ENCODE measurements at places on chromosomes 11 and 22.

DNA sequence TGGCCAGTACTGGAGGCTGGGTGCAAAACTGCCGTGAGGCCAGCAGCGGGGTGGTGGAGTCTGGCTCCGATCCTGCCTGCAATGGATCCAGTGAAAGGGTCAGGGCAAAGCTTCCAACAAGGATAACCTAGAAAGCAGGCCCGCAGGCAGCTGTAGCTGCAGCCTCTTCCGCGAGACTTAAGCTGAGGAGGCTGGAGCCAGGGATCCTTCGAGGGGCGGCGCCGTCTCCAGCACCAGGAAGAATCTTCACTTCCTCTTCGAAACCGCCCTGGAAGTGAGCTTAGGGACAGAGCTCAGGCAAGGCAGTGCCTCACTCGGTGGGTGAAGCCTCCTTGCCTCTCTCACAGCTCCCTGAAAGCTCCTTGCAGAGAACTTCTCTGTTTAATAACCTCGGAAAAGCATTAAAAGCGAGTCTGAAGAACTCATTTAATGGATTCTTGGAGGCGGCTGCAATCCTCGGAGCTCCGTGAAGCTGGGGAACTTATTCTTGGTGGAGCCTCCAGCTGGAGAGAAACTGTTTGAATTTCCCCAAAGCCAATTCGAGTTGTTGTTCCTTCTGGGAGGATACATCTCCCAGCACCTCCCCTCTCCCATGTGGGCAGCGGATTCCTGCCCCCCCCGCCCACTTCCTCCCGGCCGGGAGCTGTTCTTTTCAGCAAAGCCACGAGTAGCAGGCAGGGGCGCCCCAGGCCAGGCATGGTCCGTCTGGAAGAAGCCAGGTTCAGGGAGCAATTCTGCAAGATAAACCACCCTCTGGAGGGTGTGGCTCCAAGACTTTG is 169.9 kb downstream of the CTTN start:
- no peak for DNase-seq

GRCh38 chr11:119798656-119799055 is 69.7 kb upstream of the NECTIN1 start:
- DNase-seq, result no peak

DNA sequence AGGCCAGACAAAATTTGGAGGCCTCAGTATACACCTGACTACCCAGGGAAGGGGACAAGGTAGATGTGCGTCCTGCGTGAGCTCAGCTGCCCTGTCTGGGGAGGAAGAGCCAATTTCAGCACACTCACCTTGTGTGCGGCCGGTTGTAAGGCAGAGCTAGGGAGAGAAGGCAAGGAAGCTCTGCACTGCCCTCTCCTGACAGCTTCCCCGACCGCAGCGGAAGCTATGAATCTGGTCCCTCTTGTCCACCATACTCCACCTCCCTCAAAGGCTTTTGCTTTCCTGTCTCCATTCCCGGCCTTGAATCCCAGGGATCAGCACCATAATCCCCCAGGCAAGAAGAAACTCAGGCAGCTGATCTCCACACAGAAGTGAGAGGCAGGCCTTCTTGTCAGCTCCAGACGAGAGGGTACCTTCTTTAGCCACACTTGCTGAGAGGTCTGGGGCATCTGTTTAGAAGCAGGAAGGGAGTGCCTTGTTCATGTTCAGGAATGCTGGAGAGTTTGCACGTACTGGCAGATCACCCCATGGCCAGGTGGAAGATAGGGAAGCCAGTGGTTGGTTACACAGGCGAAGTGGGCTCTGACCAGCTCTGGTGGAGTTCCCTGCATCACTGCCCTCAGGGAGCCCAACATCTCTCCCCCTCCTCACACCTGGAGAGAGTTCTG is 62.5 kb downstream of the FEZ1 start:
- no peak for DNase-seq

- no peak for DNase-seq
Observed at GRCh38 chr11:134226806-134227325, 2.4 kb downstream of the VPS26B start.

GRCh38 chr22:37561212-37562048 is 1.1 kb downstream of the CDC42EP1 start:
- DNase-seq, result peak; percentile 58

Data from stimulated activated CD8-positive, alpha-beta memory T cell treated with anti-CD3 and anti-CD28 coated beads, Interleukin-12 subunit alpha, Interleukin-12 subunit beta, amount 100 ng/mL, for 1 hour (primary cell).